Fibroblast of skin of back (primary cell): ENCODE measurements at places on chromosomes 4 and X.
A peak's percentile ranks its signal among the peaks of the same experiment; 100 is the strongest.

DNA sequence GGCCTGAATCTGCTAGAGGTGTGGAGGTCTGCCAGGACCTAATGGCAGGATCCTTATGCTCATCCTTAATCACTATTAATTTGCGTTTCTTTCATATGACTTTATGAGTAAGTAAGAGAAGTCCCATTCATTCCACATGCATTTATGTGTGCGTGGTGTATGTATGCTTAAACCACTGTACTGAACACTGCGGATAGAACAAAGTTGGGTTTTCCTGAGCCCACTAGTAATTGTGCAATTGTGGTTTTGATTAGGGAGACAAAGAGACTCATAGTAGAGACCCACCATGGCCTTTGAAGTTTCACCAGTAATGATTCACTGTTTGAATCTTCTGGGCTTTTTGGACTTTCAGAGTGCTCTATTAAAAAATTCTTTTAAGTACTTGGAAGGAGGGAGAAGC is 498.5 kb upstream of the DIPK2B start:
- DNase-seq = no peak

- DNase-seq = peak; percentile 20
Observed at GRCh38 chrX:39112143-39112542, 310.9 kb downstream of the MID1IP1 start.

- no peak for DNase-seq
Observed at GRCh38 chr4:124277691-124278090, 434.8 kb downstream of the ANKRD50 start.

- no peak for DNase-seq
Observed at GRCh38 chr4:38691251-38692008, 27.4 kb downstream of the KLF3 start.

GRCh38 chr4:163109967-163110366 is 56.7 kb downstream of the NAF1 start:
- DNase-seq = no peak

GRCh38 chrX:9466124-9466495 is 1.3 kb downstream of the TBL1X start:
- peak; percentile 45 for DNase-seq
